ENCODE measurements at places on chromosomes 16 and 17. TPM values are rescaled to one million over a fixed set of nuclear protein-coding genes. Genes with fewer than 3 reads are reported as not detected.

The GPR142 gene
- not detected for total RNA-seq

DNA sequence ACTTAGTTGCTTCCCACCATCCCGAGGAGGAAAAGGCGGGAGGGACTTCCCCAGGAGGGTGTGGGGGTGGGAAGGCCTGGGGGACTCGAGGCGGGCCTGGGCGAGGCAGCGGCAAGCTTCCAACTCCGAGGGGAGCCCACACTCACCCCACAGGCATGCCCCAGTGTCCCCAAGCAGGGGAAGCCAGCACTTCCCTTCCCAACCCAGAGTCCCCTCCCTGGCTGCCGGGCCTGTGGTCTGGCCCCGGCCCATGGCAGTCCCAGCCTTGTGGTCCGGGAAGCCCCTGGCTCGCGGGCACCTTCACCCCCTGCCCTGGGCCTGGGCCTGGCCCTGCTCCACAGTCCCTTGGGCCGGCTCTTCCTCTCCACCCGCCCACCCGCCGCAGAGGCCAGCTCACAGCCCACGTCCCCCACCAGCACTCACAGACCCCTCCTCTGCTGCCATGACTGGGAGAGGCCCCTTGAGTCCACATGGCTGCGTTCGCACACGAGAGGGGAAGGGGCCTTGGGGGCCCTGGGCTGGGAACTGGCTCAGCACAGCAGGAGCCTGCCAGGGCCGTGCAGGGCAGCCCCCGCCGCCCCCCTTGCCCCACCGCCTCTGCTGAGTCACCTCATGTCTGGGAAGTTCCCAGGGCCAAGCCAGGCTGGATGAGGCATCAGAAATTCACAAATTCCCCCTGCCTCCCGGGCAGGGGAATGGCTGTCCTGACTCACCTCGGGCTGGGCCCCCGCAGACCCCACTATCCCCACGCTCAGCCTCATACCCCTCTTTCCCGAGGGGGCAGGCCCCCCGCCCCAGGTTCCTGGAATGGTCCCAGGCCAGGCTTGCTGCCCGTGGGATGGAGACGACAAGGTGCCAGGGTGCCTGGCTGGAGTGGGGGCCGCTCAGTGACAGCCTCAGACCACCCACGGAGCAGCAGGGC is 27.8 kb downstream of the BAHCC1 start:
- ATAC-seq = peak; percentile 61

DNA sequence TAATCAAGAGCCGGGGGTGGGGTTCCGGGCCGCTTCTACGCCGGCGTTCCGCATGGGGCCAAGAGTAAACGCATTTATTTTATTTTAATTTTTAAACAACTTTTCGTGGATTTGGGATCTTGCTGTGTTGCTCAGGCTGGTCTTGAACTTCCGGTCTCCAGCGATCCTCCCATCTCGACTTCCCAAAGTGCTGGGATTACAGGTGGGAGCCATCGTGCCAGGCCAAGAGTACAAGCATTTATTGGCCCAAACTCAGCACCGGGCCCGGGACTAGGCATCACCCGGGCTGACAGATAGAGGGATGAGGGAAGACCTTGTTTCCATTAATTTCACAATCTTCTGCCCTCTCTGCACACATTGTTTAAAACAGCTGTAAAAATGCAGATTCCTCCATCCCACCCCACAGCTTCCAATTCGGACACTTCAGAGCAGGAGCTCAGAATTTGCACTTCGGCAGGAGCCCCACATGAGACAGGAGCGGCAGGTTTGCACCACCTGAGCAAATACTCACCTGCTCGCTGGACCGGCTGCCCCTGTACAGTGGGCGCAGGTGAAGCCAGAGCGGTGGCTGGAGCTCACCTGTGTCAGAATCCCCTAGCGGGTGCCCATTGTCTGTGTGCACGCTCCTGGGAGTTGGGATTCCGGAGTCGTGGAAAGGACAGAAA is 663 bp upstream of the GINS2 start:
- ATAC-seq = no peak

GRCh38 chr17:3039736-3040135 is 23.7 kb downstream of the OR1D5 start:
- no peak for ATAC-seq

The CTRB1 gene
- not detected for total RNA-seq

The KRT20 gene
- not detected for total RNA-seq

DNA sequence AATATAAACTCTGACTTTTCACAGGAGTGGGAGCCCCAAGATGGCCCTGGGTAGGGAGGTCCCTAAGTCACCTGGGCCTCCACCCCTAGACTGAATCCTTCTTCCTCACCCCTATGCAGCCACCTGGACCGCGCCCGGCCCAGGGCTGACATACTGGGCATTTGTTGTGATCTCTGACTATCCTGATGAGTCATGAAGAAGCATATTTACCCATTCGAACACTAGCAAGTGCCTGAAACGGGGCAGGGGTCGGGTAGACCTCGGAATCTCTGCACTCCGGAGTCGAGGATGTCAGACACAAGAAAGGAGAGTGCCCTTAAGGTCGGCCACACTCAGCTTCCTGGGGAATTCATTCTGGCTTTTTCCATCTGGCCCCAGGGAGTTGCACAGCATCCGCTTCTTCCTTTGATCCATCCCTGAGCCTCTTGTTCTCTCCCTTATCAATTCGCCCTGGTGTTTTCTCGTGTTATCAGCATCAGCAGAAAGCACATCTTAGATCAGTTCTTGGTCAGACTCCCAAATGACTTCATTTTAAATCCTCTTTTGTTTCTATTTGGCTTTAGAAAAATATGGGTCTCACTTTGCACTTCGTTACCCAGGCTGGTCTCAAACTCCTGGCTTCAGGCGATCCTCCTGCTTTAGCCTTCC is 10.4 kb downstream of the METTL22 start:
- ATAC-seq = no peak

The KRTAP9-4 gene
- not detected for total RNA-seq

The TOX3 gene
- not detected for total RNA-seq

DNA sequence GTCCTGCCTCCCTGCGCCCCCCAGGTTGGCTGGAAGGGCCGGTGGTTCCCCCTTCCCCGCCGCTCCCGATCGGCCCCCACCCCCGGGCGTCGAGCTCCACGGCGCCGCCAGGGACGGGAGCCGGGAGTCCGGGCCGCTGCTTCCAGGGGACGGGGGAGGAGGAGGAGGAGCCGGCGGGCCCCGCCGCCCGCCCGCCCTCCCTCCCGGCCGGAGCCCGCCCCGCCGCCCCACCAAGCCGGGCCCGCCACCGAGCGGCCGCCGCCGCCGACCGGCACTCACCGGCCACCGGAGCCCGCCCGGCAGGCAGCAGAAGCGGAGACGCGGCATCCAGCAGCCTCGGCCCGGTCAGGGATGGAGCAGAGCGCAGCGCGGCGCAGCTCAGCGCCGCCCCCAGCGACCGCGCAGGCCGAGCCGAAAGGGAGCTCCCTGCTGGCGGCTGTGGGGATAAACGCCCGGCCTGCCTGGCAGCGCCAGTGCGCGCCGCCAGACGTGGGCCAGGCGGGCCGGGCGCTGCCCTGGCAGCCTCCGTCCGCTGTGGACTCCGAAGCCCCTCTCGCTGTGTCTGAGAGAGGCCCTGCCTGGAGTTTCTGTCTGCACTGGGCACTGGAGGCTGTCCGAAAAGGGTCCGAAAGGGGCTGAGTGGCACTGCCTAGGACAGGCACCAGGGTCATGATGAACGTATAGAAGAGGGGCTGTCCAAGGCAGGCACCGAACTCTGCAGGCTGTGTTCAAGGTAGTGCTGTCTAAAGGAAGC is at the start of gene MYO18A:
TSS of gene MYO18A (minus strand) at position 365 of the 754 bp plus-strand sequence. CDS start 13,458 bp downstream, outside the sequence.
- ATAC-seq = peak; percentile 90

DNA sequence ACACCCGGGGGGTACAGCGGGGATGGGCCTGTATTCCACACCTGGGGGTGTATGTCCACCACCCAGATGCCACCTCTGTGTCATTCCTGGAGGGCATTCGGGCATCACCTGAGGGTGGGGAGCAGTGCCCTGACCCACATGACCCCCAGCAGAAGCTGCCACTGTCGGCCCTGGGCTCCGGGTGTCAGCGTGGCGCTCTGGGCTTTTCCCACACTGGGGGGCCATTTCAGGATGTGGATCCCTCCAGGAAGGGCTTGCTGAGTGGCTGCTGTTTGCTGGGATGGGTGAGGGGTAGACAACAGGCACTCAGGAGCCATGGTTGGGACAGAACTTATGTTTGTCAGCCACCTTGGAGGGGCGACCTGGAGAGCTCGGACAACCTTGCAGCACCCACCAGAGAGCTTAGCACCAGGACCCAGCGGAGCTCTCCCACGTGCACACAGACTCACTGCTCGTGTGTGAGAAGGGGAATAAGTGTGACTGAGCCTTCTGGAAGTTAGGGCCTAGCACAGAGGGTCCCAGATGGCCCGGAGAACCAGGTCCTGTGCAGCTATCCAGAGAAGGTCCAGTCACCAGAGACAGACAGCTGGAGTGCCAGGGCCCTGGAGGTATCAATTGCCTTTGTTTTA is 102.7 kb downstream of the METRNL start:
- ATAC-seq = no peak

DNA sequence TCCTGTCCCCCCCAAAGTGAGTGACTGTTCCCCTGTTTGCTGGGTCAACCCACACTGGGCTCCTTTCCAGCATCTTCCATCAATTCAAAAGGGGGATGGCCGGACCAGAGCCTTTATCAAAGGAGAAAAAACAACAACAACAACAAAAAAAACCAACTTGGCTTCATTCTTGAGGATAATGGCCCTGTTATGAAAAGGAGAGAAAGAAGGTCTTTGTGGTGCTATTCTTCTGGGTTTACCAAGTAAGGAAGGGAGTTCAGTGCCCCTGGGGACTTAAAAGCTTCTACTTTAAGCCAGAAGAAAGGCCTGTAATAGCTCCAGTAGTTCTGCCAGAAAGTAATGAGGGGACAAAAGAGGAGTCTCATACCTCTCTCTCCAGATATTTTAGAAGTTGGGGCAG is 71.5 kb downstream of the RGS9 start:
- peak; percentile 70 for ATAC-seq

The C1QL1 gene
- total RNA-seq = 2.5 TPM

- no peak for ATAC-seq
These were observed 398.9 kb downstream of the SHISA9 start for GRCh38 chr16:13300066-13300840.

The SSTR5 gene
- not detected for total RNA-seq

GRCh38 chr17:56596691-56597494 is 3.4 kb downstream of the NOG start:
- no peak for ATAC-seq

DNA sequence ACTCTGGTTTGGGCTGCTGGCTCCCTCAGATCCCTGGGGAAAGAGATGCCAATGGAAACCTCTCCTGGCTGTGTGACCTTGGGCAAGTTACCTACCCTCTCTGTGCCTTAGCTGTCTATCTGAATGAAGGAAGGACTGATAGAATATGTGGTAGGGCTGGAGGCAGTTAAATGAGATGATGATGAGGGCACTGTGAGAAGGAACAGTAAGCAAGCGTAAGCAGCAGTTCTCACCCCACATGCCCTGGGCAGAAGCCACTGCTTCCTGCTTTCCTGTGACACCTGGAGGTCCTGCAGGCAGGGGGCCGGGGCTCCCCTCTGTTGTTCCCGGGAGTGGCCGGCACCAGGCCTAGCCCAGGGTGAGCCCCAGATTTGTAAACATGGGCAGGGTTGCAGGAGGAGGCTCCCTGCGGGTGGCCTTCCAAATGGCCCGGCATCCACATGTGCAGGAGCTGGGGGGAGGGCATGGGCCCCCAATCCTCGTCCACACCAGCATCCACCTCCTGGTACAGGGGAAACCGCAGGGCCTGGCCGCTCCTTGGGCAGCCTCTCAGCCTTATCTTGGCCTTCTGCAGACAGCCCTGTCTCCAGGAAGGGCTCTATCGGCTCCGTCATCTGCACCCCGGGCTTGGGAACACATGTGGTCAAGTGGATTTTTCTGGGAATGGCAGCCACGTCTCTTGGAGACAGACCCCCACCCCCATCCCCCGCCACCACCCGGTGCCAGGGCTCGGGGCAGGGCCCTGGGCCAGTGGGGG is 235.6 kb upstream of the GSE1 start:
- no peak for ATAC-seq

GRCh38 chr16:50273888-50274325 is 7.6 kb downstream of the ADCY7 start:
- no peak for ATAC-seq

- peak; percentile 96 for ATAC-seq
These were observed 89.5 kb downstream of the VAT1L start for GRCh38 chr16:77877712-77878347.

The MYO15A gene
- 1.7 TPM for total RNA-seq

GRCh38 chr17:47295874-47296255 is 27.9 kb upstream of the EFCAB13 start:
- no peak for ATAC-seq

- peak; percentile 69 for ATAC-seq
These were observed 56.1 kb downstream of the TNRC6C start for GRCh38 chr17:78014646-78015045.

The EPOP gene
- total RNA-seq = 1.3 TPM

GRCh38 chr17:59572301-59572924 is 7.0 kb downstream of the DHX40 start:
- ATAC-seq = peak; percentile 14

- no peak for ATAC-seq
These were observed 195.3 kb downstream of the GSG1L start for GRCh38 chr16:27868180-27868579.

DNA sequence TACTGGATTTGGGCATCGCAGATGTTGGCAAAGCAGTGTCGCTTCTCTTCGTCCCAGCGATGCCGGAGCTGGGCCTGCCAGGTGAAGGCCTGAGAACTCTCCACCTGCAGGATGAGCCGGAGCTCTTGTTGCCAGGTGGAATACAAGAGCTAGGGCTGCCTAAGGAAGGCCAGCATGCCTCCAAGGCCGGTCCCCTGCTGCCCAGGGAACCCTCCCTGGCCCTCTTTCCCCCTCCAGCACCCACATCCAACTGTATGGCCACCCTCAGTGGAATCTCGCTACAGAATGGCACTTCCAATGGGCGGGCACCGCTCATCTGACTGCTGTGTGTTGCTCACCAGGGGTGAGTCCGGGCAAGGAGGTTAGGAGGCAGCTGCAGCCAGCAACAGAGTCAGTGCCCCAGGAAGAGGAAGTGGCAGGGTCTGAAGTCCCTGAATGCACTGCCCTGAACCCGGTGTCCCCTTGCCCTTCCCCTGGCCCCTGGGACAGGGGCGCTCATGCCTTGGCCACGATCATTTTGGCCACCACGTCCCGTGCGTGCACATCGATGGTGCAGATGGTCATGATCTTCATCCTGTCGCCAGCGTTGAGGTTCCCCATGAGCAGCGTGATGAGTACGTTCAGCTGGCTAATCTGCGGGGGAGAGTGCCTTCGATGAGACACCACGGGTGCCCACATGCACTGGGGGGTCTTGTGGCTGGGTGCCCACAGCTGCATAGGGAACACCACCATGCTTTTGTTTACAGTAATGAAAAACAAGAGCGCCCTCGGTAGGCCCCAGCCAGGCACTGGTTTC is 75.8 kb downstream of the DNAH17 start:
- ATAC-seq = no peak

GRCh38 chr16:11367483-11367906 is 22.2 kb downstream of the RMI2 start:
- no peak for ATAC-seq

The CLEC16A gene
- 69.0 TPM for total RNA-seq

- ATAC-seq = no peak
These were observed 121.8 kb downstream of the SPACA3 start for GRCh38 chr17:33113276-33113990.

GRCh38 chr17:45775576-45776011 is 8.5 kb upstream of the CRHR1 start:
- no peak for ATAC-seq

- ATAC-seq = no peak
These were observed 43.2 kb downstream of the ABCC12 start for GRCh38 chr16:48112600-48112999.

GRCh38 chr17:82863383-82863940 is 23.6 kb upstream of the ZNF750 start:
- peak; percentile 6 for ATAC-seq
